ENCODE measurements at places on chromosomes 3 and 15.

- H3K27me3 ChIP-seq, result no peaks in the 10 kb centered on the region
- peaks cover 7% of the 10 kb centered on the region for H3K4me1 ChIP-seq
- peaks cover 97% of the 10 kb centered on the region for H3K36me3 ChIP-seq
Measured at GRCh38 chr3:14472471-14473351, 67.4 kb downstream of the GRIP2 start.

GRCh38 chr15:74200871-74201419 is 1.6 kb downstream of the STRA6 start:
- ATAC-seq, result no peak
- no peaks in the 10 kb centered on the region for H3K36me3 ChIP-seq
- no peak overlapping the region for H3K27ac ChIP-seq
- peaks cover 14% of the 10 kb centered on the region for H3K27me3 ChIP-seq
- no peaks in the 10 kb centered on the region for H3K4me1 ChIP-seq

DNA sequence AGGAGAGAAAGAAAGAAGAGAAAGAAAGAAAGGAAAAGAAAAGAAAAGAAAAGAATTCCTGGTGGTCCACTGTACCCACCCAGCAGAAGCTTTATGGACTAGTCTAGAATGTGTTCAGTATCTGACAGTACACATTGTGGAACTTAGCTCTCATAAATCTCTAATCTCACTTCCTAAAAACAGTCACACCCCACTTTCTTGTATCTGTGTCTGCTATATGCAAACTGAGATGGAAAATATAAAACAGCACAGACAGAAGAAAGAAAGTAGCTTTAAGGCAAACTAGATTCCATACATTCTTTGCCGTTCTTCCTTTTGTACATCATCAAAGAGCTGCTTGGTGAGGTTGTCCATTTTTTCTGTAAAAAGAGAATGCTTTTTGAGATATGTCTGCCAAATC is 41.1 kb upstream of the GNB5 start:
- H3K27me3 ChIP-seq, result no peaks in the 10 kb centered on the region
- no peak overlapping the region for H3K4me3 ChIP-seq
- peaks cover 7% of the 10 kb centered on the region for H3K4me1 ChIP-seq
- H3K36me3 ChIP-seq, result no peaks in the 10 kb centered on the region
- ATAC-seq, result peak; percentile 15
- H3K27ac ChIP-seq, result peak overlapping the region; percentile 60

- no peaks in the 10 kb centered on the region for H3K36me3 ChIP-seq
- H3K27ac ChIP-seq, result peak overlapping the region; percentile 72
- no peaks in the 10 kb centered on the region for H3K27me3 ChIP-seq
- peaks cover 32% of the 10 kb centered on the region for H3K4me1 ChIP-seq
- no peak for ATAC-seq
- peak overlapping the region; percentile 66 for H3K4me3 ChIP-seq
Measured at GRCh38 chr3:27589795-27590194, 105.6 kb upstream of the SLC4A7 start.

GRCh38 chr15:67134067-67134838 is 68.9 kb downstream of the SMAD3 start:
- H3K4me3 ChIP-seq, result peak overlapping the region; percentile 99
- H3K4me1 ChIP-seq, result peaks cover 84% of the 10 kb centered on the region
- peak; percentile 79 for ATAC-seq

DNA sequence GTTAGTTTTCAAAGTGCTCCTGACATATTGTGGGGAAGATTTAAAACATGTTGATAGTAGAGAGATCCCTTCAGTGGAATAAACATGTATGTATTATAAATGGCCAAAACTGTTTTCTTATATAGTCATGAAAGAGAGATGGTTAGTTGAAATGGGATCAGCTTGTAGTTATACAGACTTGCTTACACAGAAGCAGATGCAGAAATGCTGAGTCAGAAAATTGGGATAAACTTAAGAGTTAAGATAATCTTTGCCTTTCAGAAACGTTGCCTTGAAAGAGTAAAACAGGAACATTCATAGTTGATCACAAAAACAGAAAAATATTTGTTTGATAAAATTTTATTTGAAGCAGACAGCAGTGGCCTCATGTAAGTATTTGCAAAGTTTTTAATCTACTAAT is 433.2 kb upstream of the BCHE start:
- H3K4me1 ChIP-seq, result no peaks in the 10 kb centered on the region
- no peak overlapping the region for H3K4me3 ChIP-seq
- no peaks in the 10 kb centered on the region for H3K36me3 ChIP-seq

- no peak for ATAC-seq
- H3K4me1 ChIP-seq, result no peaks in the 10 kb centered on the region
- H3K4me3 ChIP-seq, result no peak overlapping the region
- no peaks in the 10 kb centered on the region for H3K27me3 ChIP-seq
- H3K36me3 ChIP-seq, result no peaks in the 10 kb centered on the region
- no peak overlapping the region for H3K27ac ChIP-seq
Measured at GRCh38 chr3:78725703-78726246, 1042.0 kb downstream of the ROBO1 start.

DNA sequence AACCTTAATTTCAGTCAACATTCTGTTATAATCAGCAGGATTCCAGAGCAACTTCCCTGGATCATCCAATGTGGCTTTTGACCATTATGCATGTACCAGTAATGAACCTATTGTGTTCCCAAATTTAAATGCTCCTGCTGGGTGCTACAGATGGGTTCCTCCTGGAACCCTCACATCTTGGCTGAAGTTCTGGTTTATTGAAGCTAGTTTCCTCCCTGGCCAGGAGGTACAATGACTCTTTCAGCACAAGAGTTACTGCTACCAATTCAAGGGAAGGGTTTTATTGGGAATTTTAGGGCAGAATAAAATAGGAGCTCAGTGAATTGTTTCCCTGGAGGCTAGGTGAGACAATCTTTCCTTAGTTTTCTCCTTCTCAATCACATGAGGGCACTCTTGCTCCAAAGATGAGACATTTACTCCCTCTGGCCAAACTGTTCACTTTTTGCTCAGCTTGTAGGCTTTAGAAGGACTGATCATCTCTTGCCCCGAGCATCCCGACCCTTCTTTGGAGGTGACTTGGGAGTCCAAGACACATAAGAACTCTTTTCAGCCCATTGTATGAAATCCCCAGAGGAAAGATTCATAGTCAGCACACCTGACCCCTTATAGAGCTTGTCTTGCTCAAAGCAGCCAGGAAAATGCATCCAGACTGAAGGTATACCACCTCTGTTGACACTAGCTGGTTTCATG is 8.8 kb upstream of the NPHP3 start:
- no peaks in the 10 kb centered on the region for H3K4me1 ChIP-seq
- H3K27ac ChIP-seq, result no peak overlapping the region
- H3K27me3 ChIP-seq, result peaks cover 24% of the 10 kb centered on the region
- no peaks in the 10 kb centered on the region for H3K36me3 ChIP-seq

DNA sequence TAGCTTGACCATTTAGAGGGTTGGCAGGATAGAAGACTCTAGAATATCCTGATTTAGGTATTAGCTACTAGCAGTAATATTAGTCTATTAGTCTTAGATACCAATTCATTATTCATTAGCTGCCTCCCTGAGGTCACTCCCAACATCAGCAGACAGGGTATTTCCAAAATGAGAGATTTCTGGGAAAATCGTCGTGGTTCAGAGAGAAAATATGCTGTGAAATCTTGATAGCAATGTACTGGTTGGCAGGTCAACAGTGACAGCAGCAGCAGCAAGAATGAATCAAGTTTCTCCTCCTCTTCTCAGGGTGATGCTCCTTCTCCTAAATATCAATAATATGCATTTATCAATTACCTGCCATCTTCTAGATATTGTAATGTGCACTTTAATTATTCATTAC is 41.3 kb upstream of the ROBO1 start:
- H3K4me3 ChIP-seq, result no peak overlapping the region
- ATAC-seq, result no peak
- H3K27me3 ChIP-seq, result no peaks in the 10 kb centered on the region

DNA sequence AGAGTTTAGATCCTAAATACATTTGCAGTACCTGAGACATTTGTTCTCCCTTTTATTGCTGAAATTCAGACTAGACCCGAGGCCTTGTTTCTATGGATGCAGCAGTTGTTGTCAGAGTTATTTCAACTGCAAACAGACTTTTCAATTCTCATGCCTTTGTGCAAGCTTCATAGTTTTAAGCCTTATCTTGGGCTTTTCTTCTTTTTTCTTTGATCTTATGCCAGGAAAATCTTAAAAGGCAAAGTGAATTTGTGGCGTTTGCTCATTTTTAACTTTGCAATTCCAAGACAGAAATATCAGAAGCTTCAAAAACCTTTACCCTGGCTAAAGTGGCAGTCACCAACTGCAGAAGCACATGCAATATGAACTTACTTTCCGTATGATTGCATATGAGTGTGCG is 576.7 kb downstream of the DIPK2A start:
- H3K4me3 ChIP-seq, result no peak overlapping the region
- H3K36me3 ChIP-seq, result no peaks in the 10 kb centered on the region
- no peak overlapping the region for H3K27ac ChIP-seq
- H3K4me1 ChIP-seq, result no peaks in the 10 kb centered on the region
- no peaks in the 10 kb centered on the region for H3K27me3 ChIP-seq
- no peak for ATAC-seq

- H3K36me3 ChIP-seq, result no peaks in the 10 kb centered on the region
- ATAC-seq, result no peak
- H3K27me3 ChIP-seq, result peaks cover 29% of the 10 kb centered on the region
- no peaks in the 10 kb centered on the region for H3K4me1 ChIP-seq
- no peak overlapping the region for H3K4me3 ChIP-seq
Measured at GRCh38 chr15:36498401-36498800, 81.0 kb upstream of the CDIN1 start.

DNA sequence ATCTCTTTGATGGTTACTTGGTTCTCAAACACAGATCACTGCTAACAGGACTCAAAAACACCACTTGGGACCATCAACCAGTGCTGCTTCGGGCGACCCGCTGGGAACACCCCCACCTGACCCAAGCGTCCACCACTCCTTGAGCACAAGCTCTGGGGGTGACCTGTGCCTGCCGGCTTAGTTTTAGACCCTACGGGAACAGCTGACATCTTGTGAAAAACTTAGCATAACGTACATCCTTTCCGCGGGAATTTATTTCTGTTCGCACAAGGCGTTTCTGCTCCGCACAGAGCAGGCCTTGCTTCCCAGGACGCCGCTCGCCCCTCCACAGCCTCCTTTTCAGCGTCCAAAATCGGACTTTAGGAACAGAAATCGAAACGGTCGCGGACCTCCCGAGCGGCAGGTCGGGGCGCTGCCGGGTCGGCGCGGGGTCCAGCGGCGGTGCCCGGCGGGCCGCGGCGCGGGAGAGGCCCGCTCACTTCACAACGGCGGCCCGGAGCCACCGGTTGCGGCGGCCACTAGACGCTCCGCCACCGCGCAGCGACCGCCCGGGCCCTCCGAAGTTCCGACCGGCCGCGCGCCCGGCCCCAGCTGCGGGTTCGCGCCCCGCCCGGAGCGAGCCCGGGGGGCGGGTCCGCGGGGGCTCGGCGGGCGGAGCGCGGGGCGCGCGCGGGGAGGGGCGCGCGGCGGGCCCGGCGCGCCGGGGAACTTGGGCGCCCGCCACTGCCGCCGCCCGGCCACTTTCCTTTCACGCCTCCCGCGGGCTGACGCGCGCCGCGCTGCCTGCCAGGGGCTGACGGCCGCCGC is 959 bp downstream of the SFMBT1 start:
- peaks cover 44% of the 10 kb centered on the region for H3K4me1 ChIP-seq
- H3K4me3 ChIP-seq, result peak overlapping the region; percentile 94
- peak; percentile 39 for ATAC-seq
- H3K27me3 ChIP-seq, result no peaks in the 10 kb centered on the region

DNA sequence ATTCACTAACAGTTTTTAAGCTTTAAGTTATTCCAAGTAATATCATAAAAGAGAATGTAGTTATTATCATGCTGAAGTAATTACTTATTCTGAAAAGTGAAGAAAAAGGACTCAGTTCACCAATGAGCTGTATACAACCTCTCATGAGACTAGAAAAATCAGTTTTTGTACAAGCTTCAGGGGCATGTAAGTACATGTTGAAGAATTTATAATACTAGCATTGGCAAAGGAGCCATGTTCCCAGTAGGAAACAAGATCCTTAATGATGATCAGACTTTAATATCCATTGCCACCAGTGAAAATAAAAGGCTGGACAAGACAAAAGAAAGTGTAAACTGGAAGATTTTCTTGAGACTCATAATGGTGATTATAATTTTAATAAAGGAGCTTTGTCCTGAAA is 532.8 kb downstream of the PLOD2 start:
- H3K27ac ChIP-seq, result no peak overlapping the region
- H3K4me3 ChIP-seq, result no peak overlapping the region
- no peaks in the 10 kb centered on the region for H3K4me1 ChIP-seq
- H3K27me3 ChIP-seq, result no peaks in the 10 kb centered on the region
- no peaks in the 10 kb centered on the region for H3K36me3 ChIP-seq
- no peak for ATAC-seq

- peak overlapping the region; percentile 55 for H3K4me3 ChIP-seq
- ATAC-seq, result peak; percentile 74
- H3K4me1 ChIP-seq, result peaks cover 49% of the 10 kb centered on the region
- H3K36me3 ChIP-seq, result peaks cover 69% of the 10 kb centered on the region
- peak overlapping the region; percentile 76 for H3K27ac ChIP-seq
Measured at GRCh38 chr15:60392601-60392985, 5.2 kb downstream of the ANXA2 start.

DNA sequence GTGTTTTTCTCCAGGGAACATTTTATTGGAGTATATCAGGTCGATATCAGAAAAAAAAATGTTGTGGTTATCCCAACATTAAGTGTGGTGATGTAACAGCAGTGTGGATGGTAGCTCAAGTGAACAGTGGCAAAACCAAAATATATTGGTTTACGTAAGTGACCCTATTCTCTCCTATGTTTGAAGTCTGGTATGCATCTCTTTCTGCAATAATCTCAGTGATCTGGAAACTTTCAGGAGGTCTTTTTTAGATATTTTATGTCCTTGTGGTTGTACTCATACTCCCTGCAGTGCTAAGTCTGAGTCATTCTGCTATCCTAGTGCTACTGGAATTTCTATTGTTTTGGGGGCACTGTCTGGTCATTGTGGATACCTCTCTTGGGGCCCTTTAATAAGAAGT is 137.9 kb downstream of the SNRPN start:
- H3K36me3 ChIP-seq, result peaks cover 100% of the 10 kb centered on the region
- no peaks in the 10 kb centered on the region for H3K27me3 ChIP-seq
- ATAC-seq, result no peak
- no peaks in the 10 kb centered on the region for H3K4me1 ChIP-seq

- ATAC-seq, result no peak
- peak overlapping the region; percentile 28 for H3K4me3 ChIP-seq
- H3K4me1 ChIP-seq, result peaks cover 5% of the 10 kb centered on the region
Measured at GRCh38 chr15:37765786-37766185, 168.7 kb upstream of the TMCO5A start.

GRCh38 chr15:90742087-90742486 is 24.9 kb downstream of the BLM start:
- peak; percentile 31 for ATAC-seq
- H3K27me3 ChIP-seq, result no peaks in the 10 kb centered on the region
- H3K36me3 ChIP-seq, result peaks cover 33% of the 10 kb centered on the region
- peaks cover 29% of the 10 kb centered on the region for H3K4me1 ChIP-seq
- peak overlapping the region; percentile 82 for H3K27ac ChIP-seq
- peak overlapping the region; percentile 57 for H3K4me3 ChIP-seq

DNA sequence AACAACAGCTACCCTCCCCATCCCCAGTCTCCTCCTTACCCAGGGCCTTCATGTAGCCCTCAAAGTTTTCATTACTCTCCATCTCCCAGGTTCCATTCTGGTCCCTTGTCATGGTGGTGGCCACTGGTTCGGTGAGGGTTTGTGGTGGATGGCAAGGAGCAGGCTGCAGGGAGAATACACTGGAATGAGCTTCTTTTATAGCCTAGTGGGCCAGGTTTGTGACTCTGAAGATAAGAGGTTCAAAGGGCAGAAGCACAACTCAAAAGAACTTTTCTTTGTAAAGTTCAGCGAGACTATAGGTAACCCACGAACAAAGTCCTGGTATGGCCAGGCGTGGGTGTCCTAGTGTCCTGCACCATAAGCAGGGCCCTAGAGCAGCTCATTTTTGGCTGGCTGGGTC is at the start of gene RBP2:
RBP2 (minus strand) TSS at position 169 of the 400 bp plus-strand sequence; CDS start at position 112, 57 bp downstream.
- H3K27ac ChIP-seq, result no peak within 1 kb of the TSS
- ATAC-seq, result no peak
- no peaks in the 10 kb centered on the region for H3K4me1 ChIP-seq
- H3K36me3 ChIP-seq, result no peaks in the 10 kb centered on the region
- no peak within 1 kb of the TSS for H3K4me3 ChIP-seq
